ENCODE measurements at places on chromosomes 2 and 18.

GRCh38 chr2:238690511-238690910 is 157.4 kb upstream of the TWIST2 start:
- no peak for DNase-seq

DNA sequence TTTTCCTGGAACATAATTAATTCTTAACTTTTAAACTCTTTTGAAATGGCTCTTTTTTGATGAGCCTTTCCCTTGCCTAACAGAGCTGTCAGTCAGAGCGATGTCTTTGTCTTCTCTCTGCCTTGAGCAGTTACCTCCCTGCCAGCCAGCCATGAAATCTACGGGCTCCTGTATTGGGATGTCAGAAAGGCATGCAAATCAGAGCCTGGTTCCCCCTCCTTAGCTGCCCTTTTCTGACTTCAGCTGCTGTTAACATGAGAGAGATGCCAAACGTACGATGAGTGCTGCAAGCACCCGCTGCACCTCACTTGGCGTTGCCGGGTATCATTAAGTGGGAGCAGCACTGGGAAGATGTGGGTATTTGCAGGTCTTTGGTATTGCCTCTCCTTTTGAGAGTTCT is 131.4 kb upstream of the BOD1L2 start:
- no peak for DNase-seq

- DNase-seq = no peak
Observed at GRCh38 chr18:74233933-74234325, 57.8 kb downstream of the CYB5A start.

- DNase-seq = no peak
Observed at GRCh38 chr2:127006962-127007361, 100.0 kb downstream of the BIN1 start.

DNA sequence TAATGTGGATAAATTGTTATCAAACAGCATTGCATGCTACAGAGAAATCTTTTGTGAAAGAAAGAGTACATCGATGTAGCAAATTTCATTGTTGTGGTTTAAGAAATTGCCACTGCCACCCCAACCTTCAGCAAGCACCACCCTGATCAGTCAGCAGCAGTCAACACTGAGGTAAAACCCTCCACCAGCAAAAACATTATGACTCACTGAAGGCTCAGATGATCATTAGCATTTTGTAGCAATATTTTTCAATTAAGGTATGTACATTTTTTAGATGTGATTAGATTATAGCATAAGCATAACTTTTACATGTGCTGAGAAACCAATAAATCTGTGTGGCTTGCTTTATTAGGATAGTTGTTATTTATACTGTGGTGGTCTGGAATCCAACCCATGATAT is 75.5 kb downstream of the ZNF385B start:
- no peak for DNase-seq

DNA sequence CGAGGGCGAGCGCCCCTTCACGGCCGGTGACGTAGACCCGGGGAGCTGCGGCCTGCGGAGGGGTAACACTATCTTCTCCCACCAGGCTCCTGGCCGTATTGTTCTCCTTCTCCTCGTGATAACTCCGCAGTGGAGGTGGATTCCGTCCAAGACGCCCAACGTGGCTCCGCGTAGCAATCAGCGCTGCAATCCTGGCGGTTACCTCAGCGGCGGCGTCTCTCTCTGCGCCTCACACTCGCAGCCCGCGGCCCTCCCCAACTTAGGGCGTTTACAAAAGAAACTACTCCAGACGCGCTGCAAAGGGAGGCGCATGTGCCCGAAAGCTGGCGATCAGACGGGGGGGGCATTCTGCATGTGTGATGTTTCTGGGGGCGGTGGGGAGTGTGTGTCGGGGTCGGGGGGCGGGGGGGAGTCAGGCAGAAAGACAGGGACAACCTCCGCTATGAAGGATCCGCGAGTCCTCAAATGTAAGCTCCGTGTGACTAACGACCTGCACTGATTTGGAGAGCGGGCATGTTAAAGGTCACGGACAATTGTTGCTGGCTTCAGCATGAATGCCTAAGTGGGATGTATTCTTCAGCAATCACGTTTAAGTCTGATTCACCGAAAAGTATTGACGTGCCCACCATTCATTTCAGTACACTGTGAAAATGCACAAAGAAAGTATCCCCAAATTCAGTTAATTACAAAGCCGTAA is 1.3 kb upstream of the ZNF516 start:
- DNase-seq = peak; percentile 76

DNA sequence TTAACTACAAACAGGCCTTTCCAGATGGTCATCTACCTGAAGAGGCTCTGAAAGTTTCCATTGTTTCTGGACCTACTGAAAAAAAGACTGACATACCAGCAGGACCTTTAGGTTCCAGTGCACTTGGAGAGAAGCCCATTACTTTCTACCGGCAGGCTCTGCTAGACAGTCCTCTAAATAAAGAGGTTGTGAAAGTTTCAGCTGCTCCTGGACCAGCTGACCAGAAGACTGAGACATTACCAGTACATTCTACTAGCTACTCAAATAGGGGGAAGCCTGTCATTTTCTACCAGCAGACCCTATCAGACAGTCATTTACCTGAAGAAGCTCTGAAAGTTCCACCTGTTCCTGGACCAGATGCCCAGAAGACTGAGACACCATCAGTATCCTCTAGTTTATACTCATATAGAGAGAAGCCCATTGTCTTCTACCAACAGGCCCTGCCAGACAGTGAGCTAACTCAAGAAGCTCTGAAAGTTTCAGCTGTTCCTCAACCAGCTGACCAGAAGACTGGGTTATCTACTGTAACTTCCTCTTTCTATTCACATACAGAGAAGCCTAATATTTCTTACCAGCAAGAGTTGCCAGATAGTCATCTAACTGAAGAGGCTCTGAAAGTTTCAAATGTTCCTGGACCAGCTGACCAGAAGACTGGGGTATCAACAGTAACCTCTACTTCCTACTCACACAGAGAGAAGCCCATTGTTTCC is 65.8 kb downstream of the ALMS1 start:
- DNase-seq = peak; percentile 93

DNA sequence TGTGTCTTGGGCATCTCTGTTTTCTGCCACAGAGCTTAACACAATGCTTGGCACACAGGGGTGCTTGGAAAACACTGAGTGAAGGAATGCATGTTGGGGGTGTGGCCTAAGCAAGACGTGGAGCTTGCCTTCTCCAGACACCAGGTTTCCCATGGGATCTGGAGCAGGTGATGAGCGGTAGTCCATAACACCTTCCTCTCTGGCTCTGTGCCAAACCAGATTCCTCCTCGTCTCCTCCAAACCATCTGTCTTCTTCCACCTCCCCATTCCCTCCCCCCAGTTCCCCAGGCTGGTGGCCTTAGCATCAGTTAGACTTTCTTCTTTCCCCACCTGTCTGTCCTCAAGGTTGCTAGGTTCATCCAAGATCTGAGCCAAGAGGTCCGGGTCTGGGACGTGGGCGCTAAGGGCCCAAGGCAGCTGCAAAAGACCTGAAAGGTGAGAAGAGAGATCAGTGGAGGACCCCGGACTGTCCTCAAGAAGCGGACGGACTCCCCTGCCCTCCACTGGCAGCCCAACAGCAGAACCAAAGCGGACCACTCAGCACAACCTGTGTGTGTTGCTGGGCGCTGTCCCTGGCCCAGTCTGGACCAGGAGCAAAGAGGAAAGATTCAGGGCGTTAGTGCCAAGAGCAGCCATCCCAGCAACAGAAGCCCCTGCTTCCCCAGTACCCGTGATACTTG is 1.2 kb upstream of the ITM2C start:
- DNase-seq = no peak

GRCh38 chr18:79899609-79900445 is 51.6 kb downstream of the SLC66A2 start:
- DNase-seq = no peak

DNA sequence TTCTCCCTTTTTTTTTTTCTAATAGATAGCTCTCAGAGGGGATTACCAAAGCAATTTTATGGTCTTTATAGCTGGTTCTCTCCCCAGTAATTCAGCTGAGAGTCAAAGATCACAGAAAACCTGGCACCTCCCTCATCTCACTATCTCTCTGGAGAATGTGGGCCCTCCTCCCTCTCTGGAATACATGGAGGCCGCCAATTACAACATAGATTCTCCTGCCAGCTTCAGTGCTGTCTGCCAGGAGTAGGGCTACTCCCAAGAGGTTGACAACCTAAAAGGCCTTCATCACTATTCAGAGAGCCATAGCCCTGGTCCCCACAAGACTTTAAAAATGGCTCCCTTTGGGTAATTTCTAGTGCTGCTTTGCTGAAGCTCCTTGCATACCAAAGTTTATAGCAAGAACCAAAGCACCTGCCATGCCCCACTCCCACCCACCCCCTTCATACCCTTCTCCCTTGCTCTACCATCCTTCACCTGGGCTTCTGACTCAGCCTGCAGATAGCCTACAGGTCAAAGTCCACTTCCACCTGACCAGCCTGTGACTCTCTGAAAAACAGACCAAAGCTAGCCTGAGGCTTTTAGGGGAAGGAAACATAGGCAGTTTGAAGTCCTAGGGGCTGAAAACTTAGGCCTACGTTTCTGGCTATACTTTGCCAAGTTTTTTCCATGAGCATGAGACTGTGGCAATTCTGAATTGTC is 472.3 kb downstream of the TNS1 start:
- no peak for DNase-seq
